ENCODE measurements at places on chromosomes 7 and 10.

- DNase-seq = no peak
Measured at GRCh38 chr7:44064791-44065430, 456 bp downstream of the PGAM2 start.

GRCh38 chr7:27189997-27190748, 5.1 kb upstream of the HOXA11 start:
- no peak for DNase-seq

DNA sequence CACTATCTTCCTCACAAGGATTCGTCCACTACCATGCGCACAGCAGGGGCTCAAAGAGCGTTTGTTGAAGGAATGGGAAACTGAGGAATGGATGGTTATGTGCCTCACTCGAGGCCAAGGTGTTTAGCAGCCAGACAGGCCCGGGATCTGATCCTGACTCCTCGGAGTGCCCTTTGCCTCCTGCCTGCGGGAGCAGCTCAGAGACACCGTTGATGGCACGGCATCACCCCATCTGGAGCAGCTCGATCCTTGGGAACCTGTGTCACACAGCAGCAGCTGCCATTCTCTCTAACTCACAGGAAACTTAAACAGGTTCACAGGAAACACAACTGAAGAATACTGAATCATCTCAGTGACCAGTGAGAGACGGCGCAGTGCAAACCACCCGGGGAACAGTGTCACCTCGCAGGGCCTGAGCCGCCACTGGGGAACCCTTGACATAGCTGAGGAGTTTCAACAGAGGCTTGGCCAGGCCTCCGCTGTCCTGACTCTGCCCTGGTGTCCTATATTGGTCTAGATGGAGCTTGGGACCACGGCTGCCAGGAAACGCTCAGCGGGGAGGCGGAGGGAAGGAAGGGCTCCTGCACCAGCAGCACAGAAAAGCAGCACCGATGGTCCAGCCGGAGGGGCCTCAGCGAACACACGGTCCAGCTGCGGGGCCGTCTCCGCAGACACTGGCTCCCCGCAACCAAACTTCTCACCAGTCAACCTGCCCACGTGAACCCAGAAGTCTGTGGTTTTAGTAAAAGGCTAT, 169.4 kb downstream of the ADARB2 start:
- DNase-seq = no peak

DNA sequence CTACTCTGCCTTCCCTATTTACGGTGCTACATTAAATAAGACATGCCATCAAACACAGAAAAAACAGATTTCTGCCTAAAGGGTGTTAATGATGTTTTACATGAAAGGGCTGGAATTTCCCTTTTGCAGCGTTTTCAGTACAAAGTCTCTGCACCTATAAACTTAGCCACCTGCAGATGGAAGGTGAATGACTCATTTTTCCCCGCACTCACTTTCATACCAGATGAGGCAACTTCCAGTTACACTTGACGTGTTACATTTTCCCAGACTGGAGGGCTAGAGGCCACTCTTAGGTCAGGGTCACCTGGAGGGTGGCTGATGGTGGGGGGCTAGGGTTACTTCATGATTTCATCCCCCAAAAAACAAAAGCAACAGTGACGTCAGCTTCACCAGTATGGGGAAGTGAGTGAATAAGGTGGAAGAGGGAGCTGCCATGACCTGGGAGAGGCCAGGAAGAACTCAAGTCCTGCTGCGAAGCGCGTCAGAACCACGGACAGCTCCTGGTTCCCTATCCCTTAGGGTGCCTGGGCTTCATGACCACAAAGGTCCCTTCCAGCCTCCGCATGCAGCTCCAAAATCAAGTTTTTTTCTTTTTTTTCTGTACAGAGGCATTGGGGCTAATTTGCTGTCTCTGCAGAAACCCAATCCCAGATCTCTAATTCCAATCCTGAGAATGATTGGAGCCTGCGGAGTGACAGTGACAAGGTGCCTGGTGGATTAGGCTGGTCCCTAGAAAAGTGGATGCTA, 94.0 kb downstream of the ADARB2 start:
- no peak for DNase-seq

DNA sequence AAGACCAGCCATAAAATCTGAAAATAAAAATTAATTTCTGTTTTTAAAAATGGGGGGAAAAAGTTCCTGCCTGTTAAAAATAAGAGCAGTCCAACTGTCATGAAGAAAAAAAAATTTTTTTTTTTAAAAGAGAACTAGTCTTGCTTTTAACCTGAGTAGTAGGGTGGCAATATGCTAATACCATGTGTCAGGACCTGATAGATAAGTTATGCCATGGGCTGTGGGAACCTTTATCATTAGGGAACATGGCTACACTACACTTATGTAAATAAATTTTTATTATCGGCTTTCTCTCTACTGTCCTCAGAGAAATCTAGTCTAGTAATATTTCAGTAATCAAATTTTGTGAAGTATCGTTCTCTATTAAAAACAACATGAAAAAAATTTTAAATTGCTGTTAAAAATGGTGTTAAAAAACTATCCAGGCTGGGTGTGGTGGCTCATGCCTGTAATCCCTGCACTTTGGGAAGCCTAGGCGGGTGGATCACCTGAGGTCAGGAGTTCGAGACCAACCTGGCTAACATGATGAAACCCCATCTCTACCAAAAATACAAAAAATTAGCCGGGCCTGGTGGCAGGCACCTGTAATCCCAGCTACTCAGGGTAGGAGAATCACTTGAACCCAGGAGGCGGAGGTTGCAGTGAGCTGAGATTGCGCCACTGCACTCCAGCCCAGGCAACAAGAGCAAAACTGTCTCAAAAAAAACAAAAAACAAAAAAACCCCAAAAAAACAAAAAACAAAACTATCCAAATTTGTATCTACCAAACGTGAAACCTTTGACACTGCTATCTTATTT, 20.7 kb downstream of the NT5C3A start:
- DNase-seq = no peak

DNA sequence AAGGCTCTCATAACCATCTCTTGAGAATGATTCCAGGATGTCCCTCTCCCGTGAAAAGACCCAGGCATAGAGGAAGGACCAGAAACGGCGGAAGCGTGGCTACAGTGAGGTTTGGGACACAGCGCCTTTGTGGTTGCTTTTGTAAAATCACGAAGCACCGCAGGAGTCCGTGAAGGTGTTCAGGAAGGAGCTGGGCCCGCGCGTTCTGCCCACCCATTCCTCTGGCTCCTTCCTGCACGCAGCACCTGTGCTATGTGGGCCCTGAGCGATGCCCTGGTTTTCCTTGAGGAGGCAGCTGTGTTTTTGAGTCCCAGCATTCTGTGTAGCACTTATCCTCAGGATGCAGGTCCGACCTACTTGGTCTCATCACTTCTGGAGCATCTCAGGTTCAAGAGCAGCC, 112.8 kb downstream of the TRRAP start:
- no peak for DNase-seq
